IMR-90 (cell line): ENCODE measurements at places on chromosomes 5 and 9. TPM values are rescaled to one million over a fixed set of nuclear protein-coding genes. Genes with fewer than 3 reads are reported as not detected.
A peak's percentile ranks its signal among the peaks of the same experiment; 100 is the strongest.

GRCh38 chr5:135367076-135367475, 32.0 kb downstream of the MACROH2A1 start:
- DNase-seq = peak; percentile 77

Gene ECM2
- 0.26 TPM in 2 replicates for polyA plus RNA-seq

DNA sequence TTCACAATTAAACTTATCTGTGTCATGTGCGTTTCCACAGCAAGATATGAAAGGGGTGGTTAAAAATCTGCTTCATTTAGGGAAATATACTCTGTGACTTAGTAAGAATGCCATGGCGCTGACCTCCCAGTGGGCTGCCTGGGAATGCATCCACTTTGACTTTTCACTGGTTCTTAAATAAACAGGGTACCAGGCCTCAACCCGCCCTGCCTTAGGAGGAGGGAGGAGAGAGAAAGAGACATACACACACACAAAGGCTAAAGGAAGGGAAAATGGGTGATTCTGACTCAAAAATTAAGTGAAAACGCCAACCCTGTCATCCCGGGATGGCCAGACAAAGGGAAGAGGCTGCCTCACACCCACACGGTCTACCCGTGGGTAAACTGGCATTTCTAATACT, 122.1 kb downstream of the EBF1 start:
- DNase-seq = no peak

GRCh38 chr5:142590451-142591231, 95.2 kb downstream of the FGF1 start:
- no peak for DNase-seq

- DNase-seq = no peak
Observed at GRCh38 chr5:25362799-25363198, 718.0 kb upstream of the CDH10 start.

- DNase-seq = no peak
Observed at GRCh38 chr5:125394661-125395280, 648.3 kb upstream of the ZNF608 start.

DNA sequence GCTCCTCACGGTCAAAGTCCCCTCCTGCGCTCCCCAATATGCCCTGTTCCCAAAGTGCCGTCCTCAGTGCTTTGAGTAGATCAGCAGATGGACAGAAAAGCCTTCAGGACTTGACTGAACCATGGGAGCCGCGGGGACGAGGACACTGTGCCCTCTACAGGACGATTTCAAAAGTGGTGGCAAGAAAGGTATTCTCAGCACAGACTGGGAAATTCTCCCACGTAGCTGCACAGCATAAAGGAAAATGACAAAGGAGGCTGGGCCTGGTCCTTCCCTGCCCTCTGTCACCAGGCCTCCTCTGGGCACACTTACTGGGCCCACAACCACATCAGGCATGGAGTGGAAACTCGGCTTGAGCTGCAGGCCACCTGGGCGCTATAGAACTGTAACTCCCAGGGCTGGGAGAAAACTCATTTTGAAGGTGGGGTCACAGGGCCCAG, 16.7 kb upstream of the MTMR12 start:
- DNase-seq = peak; percentile 60

Gene PRUNE2
- polyA plus RNA-seq = 0.40 and 0.70 TPM in 2 replicates

DNA sequence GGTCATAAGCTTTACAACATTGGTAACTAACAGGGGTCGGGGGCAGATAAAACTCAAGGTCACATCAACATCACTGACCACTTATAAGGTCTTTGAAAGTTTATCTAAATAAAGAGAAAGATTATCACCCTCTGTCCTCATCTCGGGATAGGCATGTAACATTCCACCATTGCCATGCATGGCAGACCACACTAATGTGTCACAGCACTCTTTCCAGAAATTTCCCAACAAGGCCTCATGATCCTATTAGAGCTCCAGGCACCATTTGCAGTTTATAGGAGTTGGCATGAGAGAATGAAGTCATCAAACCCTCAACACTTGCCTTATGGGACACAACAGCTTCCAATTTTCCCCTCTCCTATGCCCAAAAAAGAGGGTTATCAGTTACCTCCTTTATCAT, 31.9 kb upstream of the ZNF622 start:
- DNase-seq = no peak

DNA sequence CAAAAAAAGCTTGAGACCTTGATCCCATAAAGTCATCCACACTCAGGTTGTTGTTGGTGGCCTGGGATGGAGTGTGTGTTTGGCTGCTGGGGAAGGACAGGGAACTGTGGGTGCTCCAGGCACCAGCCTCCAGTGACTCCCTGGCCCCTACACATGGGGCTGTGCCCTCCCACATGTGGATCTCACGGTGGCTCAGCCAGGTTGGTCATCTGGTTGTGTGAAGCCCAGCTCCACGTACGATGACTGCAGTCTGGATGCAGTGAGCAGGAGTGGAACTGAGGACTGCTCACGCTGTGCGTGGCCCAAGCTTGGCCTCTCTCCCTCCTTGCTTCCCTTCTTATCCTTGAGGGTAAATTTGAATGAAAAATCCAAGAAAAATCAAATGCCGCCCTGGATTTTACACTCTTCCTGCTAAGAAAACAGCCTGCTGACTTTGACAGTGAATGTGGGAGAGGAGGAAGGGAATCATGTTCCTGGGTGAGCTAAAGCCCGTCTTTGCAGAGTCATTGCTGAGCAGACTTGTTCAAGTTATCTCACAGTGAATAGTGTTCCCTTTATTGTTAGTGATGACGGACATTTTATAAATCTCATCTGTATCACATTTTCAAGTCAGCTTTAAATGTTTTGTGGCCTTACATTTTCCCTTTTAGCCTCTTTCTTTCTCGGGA, 65.1 kb upstream of the CACNA1B start:
- no peak for DNase-seq

Gene TGFBI
- polyA plus RNA-seq = 1,362 and 1,551 TPM in 2 replicates

Gene CEL
- polyA plus RNA-seq = 0.67 and 0.75 TPM in 2 replicates

Gene TLE1
- polyA plus RNA-seq = 51.0 and 52.9 TPM in 2 replicates

Gene NR5A1
- polyA plus RNA-seq = not detected in 2 replicates

GRCh38 chr9:129166623-129167557, 11.2 kb downstream of the IER5L start:
- peak; percentile 80 for DNase-seq

Gene FGD3
- not detected in 2 replicates for polyA plus RNA-seq

GRCh38 chr9:121353241-121354061, 16.6 kb downstream of the STOM start:
- DNase-seq = no peak

GRCh38 chr5:11164531-11165294, 403.7 kb upstream of the DAP start:
- no peak for DNase-seq

DNA sequence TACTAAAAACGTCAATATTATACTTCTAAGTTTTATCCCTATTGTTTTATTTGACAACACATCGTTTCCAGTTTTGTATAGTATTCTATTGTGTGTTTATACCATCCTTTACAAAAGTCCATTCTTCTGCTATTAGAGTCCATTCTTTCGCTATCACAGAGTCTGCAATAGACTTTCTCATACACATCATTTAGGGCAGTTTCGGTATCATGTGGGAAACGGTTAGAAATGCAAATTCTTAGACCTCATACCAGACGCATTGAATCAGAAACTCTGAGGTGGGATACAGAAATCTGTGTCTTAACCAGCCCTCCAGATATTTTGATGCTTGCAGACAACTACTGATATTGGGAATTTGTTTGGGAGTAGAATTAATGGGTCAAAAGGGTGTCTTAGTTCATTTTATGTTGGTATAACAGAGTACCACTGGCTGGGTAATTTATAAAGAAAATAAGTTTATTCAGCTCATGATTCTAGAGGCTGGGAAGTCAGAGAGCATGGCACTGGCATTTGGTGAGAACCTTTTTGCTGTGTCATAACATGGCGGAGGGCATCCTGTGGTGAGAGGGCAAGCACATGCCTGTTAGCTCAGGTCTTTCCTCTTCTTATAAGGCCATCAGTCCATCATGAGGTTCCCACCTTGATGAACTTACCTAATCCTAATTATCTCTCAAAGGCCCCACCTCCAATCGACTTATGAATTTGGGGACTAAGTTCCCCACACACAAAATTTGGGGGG, 21.1 kb downstream of the CARTPT start:
- no peak for DNase-seq

DNA sequence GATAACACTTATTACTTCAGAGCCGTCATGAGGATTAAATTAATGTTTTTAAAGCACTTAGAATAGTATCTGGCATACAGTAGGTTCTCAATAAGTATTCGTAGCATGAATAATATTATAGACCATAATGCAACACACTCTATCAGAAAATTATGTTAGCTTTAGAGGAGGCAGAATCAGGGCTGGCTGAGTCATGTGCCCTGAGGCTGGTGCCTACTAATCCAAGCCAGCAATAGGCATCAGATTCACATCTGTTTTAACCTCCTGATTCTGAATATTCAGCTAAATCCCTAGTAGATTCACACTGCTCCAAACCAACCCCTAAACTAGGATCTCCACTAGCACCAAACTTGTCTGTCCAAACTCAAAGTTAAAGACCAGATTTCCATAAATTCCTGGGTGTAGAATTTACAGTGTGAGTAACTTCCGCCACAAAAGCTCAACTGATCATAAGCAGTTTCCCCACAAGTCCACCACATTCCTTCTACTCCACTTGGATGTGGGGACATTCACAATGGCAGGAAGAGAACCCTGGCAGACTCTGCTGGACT, 170.0 kb upstream of the DAPK1 start:
- no peak for DNase-seq

Gene ECSCR
- polyA plus RNA-seq = 3.6 and 3.8 TPM in 2 replicates

Gene C8G
- polyA plus RNA-seq = 0.37 and 0.80 TPM in 2 replicates

Gene OBP2B
- not detected in 2 replicates for polyA plus RNA-seq

GRCh38 chr9:70601000-70601951, 186.8 kb upstream of the KLF9 start:
- DNase-seq = peak; percentile 100

Gene PCDHB5
- 0.32 TPM in 2 replicates for polyA plus RNA-seq

Gene SUSD3
- 1.0 and 1.5 TPM in 2 replicates for polyA plus RNA-seq

GRCh38 chr9:26413611-26414010, 479.0 kb downstream of the CAAP1 start:
- no peak for DNase-seq

Gene SPINK4
- polyA plus RNA-seq = not detected in 2 replicates

- peak; percentile 70 for DNase-seq
Observed at GRCh38 chr5:173602423-173602822, 14.0 kb downstream of the BOD1 start.

DNA sequence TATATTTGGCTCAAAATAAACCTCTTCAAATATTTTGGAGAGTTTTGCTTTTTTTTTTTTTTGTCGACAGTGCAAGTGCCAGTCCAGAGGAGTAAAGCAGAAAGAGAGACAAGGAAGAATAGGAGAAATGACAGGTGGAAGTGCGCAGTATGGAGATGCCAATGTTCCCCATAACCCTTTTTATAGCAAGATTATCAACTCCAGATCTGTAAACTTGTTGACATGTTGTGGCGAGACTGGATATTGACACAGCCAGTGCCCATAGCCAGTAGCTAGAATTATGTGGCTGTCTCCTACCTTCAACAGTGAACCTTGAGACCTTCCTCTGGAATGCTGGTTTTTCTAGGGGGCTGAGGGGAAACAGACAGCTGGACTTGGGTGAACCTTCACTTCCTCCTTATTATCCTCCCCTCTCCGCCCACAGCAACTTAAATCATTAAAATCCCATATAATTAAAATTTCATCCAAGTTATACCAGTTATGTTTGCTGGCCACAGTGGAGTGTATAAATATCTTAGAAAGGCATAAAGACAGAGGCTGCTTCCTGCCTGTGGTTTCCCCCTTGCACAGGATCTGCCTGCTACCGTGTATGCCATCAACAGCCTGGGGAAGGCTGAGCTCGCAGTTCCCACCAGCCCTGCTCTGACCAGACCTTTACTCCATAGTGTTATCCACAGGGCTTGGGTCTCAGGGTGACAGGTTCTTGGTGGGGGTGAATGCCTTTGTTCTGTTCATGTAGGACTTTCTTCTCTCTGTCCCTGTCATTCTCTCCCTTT, 112.3 kb upstream of the ANKH start:
- DNase-seq = no peak

Gene PCDHB7
- 0.27 and 0.38 TPM in 2 replicates for polyA plus RNA-seq

Gene PCDHGB3
- 3.3 and 3.4 TPM in 2 replicates for polyA plus RNA-seq

GRCh38 chr5:38319491-38319890, 61.1 kb downstream of the EGFLAM start:
- no peak for DNase-seq

Gene CCL27
- 0.17 and 0.26 TPM in 2 replicates for polyA plus RNA-seq

- no peak for DNase-seq
Observed at GRCh38 chr5:21212026-21212425, 1224.0 kb upstream of the CDH18 start.

Gene ZNF883
- polyA plus RNA-seq = 0.32 and 0.51 TPM in 2 replicates

Gene SAXO1
- not detected in 2 replicates for polyA plus RNA-seq

GRCh38 chr5:97628807-97629206, 445.8 kb upstream of the RIOK2 start:
- DNase-seq = no peak

GRCh38 chr5:103973669-103974068, 411.1 kb upstream of the NUDT12 start:
- no peak for DNase-seq

DNA sequence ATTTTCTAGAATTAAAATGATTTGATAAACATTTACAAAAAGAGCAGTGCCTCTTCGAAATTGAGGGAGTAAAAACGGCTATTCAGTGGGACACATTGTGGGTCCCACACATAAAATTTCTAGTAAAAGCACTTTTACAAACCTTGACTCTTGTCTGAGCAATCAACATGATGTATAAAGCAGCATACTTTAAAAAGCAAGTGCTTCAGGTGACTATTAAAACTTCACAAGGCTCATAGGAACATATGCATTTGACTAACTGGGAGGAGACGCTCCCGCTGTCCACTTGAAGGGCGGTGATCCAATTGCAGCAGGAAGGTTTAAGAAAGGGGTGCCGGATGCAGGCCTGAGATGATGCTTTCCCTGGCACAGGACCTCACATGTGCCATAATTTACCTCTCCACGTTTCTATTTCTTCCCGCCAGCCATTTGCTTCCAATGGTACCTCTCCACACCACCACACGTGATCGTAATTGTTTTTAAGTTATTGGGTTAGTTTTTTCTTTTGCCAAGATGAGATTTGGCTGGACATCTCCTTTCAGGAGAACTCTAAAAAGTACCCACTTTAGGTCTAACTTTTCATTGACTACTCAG, 1.8 kb downstream of the MCTP1 start:
- DNase-seq = no peak

- DNase-seq = no peak
Observed at GRCh38 chr5:112973904-112974303, 2.7 kb upstream of the DCP2 start.

GRCh38 chr5:161513942-161514341, 32.6 kb downstream of the GABRB2 start:
- no peak for DNase-seq

- DNase-seq = no peak
Observed at GRCh38 chr5:132420706-132421272, 51.3 kb downstream of the SLC22A5 start.

DNA sequence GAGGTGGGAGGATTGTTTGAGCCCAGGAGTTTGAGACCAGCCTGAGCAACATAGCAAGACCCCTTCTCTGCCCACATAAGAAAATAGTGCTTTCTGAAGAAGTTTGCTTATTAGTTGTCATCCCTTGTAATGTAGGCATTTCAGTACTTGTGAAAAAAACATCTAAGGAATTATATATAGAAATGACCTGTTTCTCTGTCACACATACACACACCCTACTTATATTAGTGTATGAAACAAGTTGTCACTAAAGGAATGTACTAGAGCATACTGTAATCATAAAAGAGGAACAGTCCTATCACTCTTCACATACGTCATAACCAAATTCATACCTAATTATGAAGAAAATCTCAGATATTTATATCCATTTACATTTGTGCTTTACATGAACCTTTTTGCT, 122.0 kb downstream of the NIPBL start:
- DNase-seq = no peak

Gene BARHL1
- not detected in 2 replicates for polyA plus RNA-seq

- no peak for DNase-seq
Observed at GRCh38 chr9:111282845-111283244, 47.2 kb downstream of the OR2K2 start.
